H1 (cell line): ENCODE measurements at places on chromosomes 16 and 17.

DNA sequence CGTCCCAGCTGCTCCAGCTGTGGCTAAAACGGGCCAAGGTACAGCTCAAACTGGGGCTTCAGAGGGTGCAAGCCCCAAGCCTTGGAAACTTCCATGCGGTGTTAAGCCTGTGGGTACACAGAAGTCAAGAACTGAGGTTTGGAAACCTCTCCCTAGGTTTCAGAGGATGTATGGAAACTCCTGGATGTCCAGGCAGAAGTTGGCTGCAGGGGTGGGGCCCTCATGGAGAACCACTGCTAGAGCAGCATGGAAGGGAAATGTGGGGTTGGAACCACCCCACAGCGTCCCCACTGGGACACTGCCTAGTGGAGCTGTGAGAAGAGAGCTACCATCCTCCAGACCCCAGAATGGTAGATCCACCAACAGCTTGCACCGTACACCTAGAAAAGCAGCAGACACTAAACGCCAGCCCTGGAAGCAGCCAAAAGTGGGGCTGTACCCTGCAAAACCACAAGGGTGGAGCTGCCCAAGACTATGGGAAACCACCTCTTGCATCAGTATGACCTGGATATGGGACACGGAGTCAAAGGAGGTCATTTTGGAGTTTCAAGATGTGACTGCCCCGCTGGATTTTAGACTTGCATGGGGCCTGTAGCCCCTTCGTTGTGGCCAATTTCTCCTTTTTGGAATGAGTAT lies 2.2 kb downstream of the SDR42E1 start:
- no peaks in the 10 kb centered on the region for H3K4me1 ChIP-seq
- no peaks in the 10 kb centered on the region for H3K27me3 ChIP-seq
- no peak for DNase-seq

- no peak overlapping the region for H3K4me3 ChIP-seq
- H3K27me3 ChIP-seq = no peaks in the 10 kb centered on the region
- no peaks in the 10 kb centered on the region; the same call in 1 of the 2 replicates for H3K36me3 ChIP-seq
- H3K27ac ChIP-seq = no peak overlapping the region
- DNase-seq = no peak
Observed at GRCh38 chr17:59405944-59406705, 74.7 kb downstream of the YPEL2 start.

DNA sequence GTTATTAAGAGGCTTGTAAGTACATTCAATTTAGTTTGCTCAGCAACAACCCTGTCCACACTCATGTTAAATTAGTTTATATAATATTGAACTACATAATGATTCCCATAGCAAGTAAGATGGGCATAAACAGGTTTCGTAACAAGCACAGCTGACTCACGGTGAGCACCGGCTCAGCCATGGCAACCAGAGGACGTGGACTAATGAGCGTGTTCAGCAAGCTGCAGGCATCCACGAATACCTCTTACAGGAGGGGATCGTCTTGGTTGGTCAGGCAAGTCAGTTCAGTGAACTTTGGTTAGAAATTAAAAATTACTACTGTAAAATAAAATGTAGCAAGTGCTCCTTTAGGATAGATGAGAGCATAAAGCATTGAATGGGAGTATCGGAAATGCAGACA lies 58.4 kb downstream of the ELAC2 start:
- H3K27me3 ChIP-seq = no peaks in the 10 kb centered on the region
- peaks cover 27% of the 10 kb centered on the region for H3K36me3 ChIP-seq
- no peak overlapping the region for H3K4me3 ChIP-seq
- H3K27ac ChIP-seq = no peak overlapping the region
- H3K4me1 ChIP-seq = no peaks in the 10 kb centered on the region

GRCh38 chr16:66490774-66491715 lies 58.9 kb downstream of the TK2 start:
- no peak overlapping the region for H3K27ac ChIP-seq
- DNase-seq = no peak
- no peaks in the 10 kb centered on the region for H3K4me1 ChIP-seq
- no peaks in the 10 kb centered on the region for H3K36me3 ChIP-seq
- H3K27me3 ChIP-seq = no peaks in the 10 kb centered on the region
- no peak overlapping the region for H3K4me3 ChIP-seq

GRCh38 chr17:81572563-81573168 lies 20.5 kb upstream of the FAAP100 start:
- H3K4me1 ChIP-seq = no peaks in the 10 kb centered on the region
- H3K4me3 ChIP-seq = no peak overlapping the region
- DNase-seq = no peak
- H3K36me3 ChIP-seq = peaks cover 31% of the 10 kb centered on the region
- no peak overlapping the region for H3K27ac ChIP-seq
- no peaks in the 10 kb centered on the region for H3K27me3 ChIP-seq

- no peaks in the 10 kb centered on the region; the same call in 1 of the 2 replicates for H3K4me1 ChIP-seq
- no peak overlapping the region for H3K27ac ChIP-seq
- no peaks in the 10 kb centered on the region for H3K36me3 ChIP-seq
Observed at GRCh38 chr17:17987901-17988300, 15.2 kb downstream of the DRC3 start.

DNA sequence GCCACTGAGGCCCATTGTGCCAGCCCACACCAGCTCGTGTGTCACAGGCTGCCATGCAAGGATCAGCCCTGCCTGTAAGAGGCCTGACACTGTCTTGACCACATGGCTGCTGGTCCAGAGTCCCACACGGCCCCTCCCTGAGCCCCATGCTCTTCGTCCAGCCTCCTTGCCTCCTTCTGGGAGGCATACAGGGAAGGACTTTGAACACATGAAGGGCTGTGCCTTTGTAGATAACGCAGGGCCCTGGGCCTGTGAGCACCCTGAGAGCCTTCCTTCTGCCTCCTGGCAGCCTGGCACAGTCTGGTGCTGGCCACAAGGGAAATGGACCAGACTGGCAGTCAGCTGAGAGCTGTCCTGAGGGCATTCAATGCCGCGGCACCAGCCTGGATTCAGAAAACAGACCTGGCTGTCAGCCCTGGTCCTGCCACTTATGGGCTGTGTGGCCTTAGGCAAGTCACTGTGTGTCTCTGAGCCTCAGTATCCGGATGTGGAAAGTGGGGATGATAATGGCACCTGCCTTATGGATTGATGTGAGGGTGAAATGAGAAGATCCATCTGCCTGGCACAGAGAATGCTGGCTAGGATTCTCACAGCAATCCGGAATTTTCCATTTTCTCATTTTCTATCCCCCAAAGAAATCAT lies 19.2 kb upstream of the SPNS2 start:
- no peak for DNase-seq
- H3K4me3 ChIP-seq = no peak overlapping the region
- H3K4me1 ChIP-seq = peaks cover 1% of the 10 kb centered on the region
- no peaks in the 10 kb centered on the region for H3K27me3 ChIP-seq

GRCh38 chr16:11687601-11688519 lies 19.6 kb downstream of the SNN start:
- no peak overlapping the region for H3K4me3 ChIP-seq
- H3K27me3 ChIP-seq = no peaks in the 10 kb centered on the region
- no peak for DNase-seq
- no peaks in the 10 kb centered on the region; the same call in 1 of the 2 replicates for H3K36me3 ChIP-seq
- H3K4me1 ChIP-seq = no peaks in the 10 kb centered on the region
